NCI-H2081 (cell line): ENCODE measurements at places on chromosomes 4 and X.

DNA sequence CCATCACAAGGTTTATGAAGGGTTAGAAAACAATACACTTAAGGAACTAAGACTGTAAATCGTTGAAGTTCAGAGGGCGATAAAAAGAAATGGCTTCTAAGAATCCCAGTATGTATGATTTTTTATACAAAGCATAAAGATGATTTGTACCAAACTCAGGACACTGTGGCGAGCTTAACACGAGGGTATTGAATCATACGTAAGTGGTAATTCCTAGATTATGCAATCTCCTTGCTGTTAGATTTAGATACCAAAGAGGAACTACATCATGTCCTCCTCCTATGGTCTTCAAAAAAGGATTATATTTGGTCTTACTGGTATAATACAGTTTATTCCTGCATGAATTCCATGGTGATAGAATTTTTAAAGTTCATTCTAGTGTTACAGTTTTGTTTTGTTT is 23.9 kb downstream of the NFKB1 start:
- DNase-seq = no peak

DNA sequence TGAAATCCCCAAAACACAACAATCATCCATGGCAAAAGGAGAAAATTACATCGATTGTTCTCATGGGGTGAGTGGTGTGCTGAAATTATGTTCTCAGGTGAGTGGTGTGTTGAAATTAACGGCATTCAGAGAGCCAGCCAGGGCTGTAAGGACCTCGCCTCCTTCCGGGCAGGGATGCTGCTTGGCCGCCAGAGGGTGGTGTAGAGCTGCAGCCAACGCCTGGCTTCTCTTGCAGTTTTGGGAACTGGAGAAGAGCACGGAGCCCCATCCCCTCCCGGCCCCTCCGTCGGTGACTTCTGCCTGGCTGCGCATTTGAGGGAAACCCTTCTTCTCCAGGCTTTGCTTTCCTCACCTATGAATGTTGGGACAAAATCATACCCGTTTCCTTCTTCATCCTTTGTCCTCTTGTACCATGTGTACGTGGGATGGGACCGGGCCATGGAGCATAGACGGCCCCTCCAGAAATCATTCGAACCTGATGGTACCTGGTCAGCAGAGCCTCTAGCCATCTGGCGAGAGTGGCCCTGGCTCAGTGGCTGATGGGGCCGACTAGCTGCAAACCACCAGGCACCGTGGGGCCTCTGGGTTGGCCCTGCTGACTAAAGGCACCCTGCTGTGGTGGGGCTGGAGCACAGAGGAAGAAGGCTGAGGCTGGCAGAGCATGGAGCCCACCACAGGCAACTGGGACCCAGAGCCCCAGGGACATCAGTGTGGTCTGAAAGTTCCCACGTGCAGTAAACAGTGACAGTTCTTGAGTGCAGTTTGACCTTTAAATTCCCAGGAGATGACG is 28.4 kb downstream of the TRMT44 start:
- peak; percentile 39 for DNase-seq

GRCh38 chr4:43133566-43133965 is 241.1 kb downstream of the GRXCR1 start:
- no peak for DNase-seq

DNA sequence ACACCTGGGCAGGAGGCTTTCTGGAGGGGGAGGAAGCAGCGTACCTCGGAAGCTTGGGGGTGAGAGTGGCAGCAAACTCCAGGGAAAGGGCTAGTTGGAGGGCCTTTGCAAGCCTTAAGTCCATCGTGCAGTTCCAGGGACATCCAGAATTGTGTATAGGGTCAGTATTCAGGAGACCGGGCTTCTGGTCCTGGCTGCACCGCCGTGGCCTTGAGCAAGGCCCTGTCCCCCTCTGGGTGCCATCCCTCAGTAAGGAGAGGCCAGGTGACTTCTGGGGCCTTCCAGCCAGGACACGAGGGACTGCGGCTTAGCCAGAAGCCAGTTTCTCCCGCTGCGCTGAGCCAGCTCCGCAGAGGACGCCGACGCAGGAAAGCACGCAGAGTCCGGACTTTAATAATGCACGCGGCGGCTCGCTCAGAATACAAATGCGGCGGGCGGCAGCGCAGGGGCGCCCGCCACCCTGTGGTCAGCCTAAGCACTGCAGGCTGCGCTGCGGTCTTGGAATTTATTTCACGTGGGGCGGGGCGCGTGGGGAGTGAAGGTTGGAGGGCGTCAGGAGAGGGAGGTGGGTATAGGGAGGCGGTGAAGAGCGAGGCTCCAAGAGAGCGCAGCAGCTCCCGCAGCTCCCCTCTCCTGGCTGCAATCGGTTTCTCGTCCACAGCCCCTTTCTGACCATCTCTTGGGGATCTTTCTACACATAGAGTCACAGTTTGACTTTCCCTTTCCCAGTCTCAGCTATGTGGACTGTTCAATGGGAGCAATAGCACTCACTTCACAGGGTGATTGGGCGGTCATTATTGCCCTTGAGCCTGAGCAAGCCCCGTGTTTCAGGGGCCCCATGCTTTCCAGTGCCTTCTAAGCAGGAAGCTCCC is 94.1 kb upstream of the GPR50 start:
- peak; percentile 30 for DNase-seq

DNA sequence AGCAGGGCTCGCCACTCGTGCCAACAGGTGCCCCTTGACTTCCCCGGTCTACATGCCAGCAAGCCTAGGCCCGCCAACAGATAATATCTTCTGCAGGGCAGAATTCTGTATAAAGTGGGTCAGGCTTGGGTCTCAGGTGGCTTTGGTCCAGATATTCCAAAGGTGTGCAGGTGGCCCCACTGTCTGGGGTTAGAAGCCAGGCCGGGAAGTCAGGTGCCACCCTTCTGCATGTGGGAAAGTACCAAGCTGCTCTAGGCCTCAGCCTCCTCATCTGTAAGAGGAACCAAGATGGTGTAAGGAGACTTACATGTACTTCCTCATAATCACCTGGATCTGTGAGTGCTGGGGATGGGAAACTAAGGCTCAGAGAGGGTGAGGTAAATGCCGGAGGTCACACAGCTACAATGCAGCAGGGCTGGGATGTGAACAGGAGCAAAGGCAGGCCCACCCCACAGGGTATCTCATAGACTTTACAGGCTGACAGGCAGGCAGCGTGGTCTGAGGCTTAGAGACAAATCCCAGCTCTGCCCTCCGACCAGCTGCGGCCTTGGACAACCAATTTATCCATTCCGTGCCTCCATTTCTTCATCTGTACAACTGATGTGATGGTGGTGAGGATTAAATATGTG is 35.9 kb downstream of the WDR1 start:
- DNase-seq = no peak

DNA sequence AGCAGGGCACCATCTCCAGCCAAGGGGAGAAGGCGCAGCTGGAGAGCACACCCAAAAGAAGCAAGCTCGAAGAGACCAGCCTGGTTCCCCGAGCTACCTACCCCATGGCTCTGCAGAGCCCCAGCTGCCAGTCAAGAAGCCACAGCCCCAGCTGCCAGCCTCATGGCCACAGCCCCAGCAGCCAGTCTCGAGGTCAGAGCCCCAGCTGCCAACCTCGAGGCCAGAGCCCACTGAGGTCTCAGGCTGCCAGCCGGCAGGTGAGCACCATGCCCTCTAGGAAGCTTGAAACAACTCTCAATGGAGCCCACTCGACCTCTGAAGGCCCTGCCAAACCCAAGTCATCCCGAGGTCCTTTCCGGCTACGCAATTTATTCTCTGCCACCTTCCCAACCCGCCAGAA is 27.0 kb upstream of the PRPS1 start:
- DNase-seq = no peak

DNA sequence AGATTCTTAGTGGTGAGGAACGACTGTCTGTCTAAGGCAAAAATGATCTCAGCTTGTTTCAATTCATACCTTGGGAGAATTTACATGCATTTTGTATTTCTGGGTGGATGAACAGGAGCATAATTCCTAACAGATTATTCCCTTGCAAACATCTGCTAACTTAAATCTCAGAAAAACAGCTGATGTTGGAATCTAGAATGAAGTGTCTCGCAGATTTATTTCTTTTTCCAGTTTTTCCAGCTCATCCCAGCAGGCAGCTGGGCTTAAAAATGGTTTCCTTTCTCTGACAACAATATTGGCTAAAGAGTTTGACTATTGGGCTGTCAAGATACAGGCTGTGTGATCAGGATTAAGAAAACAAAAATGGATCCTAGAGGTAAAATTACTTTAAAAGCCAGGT is 1.1 kb downstream of the LNX1 start:
- DNase-seq = no peak

- DNase-seq = no peak
Measured at GRCh38 chr4:8171984-8172924, 13.6 kb upstream of the ABLIM2 start.

DNA sequence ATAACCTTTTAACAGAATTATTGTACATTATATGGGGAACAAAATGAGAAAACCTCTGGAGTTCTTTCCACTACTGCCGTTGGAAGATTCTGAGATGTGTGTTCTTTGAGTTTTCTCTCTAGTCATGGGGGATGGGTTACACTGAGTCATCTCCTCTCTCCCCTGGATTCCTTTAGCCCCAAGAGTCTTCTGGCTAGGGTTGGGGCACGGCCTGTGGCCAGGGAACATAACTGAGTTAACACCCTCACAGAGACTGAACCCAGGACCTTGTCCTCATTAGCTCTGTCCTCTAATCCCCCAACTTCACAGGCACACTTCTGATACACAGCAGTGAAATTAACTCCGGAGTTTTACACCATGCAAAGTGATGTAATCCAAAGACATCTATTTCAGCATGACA is 142.3 kb upstream of the F9 start:
- no peak for DNase-seq

DNA sequence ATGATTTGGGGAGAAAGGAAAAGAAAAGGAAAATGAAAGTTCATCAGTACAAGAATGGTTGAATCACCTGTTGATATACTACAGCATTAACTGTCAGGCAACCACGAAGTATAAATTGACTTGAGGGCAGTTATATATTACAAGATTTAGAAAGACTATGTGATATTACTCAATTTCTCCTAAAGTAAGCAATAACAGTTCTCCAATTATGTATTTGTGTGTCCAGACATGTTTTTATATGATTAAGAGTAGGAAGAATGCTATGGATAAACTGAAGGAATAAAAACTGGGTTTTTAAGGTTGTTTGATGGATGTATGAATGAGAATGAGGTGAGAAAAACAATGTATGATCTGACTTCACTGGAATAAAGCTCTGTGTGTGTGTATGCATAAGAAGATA is 2234.4 kb downstream of the ARAP2 start:
- no peak for DNase-seq

DNA sequence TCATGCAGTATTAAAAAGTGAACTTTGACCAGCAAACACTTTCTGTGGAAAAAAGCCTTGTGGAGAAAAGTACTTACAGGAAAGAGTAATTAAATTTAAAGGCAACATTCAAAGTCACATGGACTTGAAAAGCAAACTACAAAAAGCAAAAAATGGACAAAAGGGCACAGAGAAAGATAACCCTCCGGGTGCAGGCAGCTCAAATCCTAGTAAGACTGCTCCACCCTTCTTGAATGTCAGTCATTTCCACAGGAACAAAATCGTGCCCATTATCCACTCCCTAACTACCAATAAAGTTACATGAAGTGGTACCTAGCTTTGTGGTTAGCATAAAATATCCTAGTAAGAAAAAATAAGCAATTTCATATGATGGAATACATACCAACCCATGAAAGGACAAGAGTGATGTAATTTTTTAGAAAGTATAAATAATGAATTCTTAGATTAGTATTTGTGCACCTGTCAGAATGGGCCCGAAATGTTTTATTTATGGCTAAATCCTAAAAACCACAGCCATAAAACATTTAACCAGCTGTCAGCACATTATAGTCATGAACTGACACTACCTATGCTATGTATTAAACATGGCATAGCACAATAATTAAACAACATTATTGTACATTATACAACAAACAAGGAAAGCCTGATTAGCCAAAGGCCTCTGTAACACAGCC is 43.3 kb downstream of the MAML3 start:
- no peak for DNase-seq

- no peak for DNase-seq
Measured at GRCh38 chr4:6152869-6153705, 47.3 kb downstream of the JAKMIP1 start.

- no peak for DNase-seq
Measured at GRCh38 chr4:13580036-13580435, 35.7 kb upstream of the NKX3-2 start.

DNA sequence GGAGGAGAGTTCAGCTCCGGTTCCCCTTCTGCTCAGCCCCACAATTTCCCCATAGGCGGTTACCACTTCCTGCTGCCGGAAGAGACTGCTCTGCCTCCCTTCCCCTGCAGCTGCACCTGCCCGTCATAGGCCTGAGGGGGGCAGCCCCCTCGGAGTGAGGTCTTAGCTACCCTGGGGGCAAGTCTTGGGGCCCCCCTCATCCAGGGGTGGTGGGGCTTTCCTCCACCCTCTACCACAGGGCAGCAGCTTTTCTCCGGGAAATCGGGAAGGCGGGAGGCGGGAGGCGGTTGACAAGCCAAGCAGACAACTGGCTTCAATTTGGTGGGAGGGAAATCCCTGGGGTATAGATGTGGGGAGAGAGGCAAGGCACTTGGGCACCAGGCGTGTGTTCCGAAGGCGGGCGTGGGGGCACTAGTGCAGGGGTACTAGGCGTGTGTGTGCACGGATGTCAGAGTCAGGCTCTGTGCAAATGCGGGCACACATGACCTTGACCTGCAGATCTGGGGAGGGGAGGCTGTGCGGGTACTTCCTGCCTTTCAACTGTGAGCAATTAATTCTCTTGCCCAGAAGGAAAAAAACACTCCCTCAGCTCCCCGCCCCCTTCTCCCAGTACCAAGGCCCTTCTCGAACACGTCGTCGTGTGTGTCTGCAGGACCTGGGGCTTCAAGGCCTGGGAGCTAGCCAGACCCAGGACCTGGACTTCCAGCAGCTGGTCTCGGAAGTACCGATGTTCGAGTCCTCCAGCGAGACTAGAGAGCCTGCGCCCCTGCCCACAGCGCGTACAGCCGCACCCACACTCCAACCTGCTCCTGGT is 1.0 kb upstream of the ARHGAP4 start:
- DNase-seq = peak; percentile 30

DNA sequence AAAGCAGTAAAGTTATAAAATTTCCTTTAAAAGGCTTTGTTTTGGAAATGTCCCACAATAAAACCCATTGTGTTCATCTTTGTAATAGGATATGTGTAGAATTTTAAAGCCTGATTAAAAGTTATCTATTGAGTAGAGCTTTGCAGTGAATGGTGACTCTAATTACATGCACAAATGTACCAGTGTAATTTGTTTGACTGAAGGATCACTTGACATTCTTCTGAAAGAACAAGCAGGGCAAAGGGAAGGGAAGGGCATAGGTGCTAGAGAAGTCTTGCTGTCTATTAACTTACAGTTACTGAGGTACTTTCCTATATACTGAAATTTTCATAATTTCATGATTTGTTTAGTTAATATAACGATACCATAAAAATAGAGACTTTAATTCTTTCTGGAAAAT is 70.8 kb downstream of the STIM2 start:
- no peak for DNase-seq

DNA sequence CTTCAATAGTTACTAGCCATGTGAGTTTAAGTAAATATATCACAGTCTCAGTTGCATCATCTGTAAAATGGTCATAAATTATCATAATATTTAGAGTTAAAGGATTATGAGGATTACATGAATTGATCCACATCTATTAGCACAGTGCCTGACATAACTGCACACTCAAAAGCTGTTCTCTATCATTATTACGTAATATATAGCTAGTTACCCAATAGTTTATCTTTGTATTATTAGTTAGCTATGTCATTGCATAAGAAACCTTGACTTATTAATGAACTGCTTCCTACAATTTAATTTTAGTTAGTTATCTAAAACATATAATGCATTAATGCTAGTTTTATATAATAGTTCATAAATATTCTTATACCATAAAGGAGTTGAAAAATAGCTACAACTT is 1076.9 kb upstream of the GRID2 start:
- no peak for DNase-seq

- no peak for DNase-seq
Measured at GRCh38 chrX:67614423-67614822, 70.6 kb downstream of the AR start.
